Uterus (tissue), 4 donors: ENCODE measurements at places on chromosomes 13 and 19. TPM values are rescaled to one million over a fixed set of nuclear protein-coding genes. Genes with fewer than 3 reads are reported as not detected.

- no peak for DNase-seq
Measured at GRCh38 chr13:80555796-80556678, 215.1 kb upstream of the SPRY2 start.

DNA sequence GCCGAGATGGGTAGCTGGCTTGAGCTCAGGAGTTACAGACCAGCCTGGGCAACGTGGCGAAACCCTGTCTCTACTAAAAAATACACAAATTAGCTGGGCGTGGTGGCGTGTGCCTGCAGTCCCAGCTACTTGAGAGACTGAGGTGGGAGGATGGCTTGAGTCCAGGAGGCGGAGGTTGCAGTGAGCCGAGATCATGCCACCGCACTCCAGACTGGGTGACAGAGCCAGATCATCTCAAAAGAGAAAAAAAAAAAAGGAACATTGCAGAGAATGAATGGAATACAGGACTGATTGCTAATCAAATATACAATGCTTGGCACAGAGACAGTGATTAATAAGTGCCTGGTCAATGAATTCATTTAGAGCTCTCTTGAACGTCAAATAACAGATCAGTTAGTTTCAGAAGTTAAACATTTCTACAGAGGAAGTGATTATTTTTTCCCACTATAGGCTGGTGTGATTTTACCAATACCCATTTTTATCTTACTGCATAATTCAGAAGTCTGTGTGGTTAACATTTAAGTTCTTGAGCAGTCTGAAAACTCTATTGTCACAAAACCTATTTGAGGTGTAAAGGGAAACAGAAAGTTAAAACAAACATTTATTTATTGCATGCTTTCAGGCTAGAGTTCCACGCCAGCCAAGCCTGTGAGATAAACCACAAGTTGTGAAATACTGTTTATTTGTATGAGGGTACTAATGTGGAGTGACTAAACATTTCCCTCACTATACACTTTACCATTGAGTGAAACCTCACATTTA lies 7.7 kb upstream of the TBC1D4 start:
- no peak for DNase-seq

- DNase-seq: no peak
Measured at GRCh38 chr19:50311723-50312635, 17.2 kb downstream of the KCNC3 start.

Gene NCAN
- not detected for total RNA-seq

DNA sequence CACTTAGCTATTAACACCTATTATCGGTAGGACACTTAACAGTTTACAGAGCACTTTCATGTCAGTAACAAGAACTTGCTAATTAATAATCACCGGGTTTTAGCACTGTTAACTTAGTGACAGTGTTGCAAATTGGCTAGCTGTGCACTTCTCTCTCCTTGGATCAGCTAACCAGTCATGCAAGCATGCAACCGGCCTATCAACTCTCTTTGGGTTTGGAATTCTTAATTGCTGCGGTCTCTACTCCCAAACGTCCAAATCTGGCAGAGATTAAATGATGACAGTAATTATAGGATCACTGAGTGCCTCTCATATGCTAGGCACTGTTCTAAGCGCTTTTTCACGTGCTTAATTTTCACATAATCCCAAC lies 1.2 kb downstream of the EPS15L1 start:
- DNase-seq: no peak

- DNase-seq: no peak
Measured at GRCh38 chr19:478236-478903, 17.5 kb upstream of the SHC2 start.

- DNase-seq: peak; percentile 91
Measured at GRCh38 chr19:53192771-53193534, at the start of gene ZNF665. Gene ZNF665, minus strand, starts transcription at chr19:53193358. Its CDS starts 10,460 bp downstream, at chr19:53182898.

DNA sequence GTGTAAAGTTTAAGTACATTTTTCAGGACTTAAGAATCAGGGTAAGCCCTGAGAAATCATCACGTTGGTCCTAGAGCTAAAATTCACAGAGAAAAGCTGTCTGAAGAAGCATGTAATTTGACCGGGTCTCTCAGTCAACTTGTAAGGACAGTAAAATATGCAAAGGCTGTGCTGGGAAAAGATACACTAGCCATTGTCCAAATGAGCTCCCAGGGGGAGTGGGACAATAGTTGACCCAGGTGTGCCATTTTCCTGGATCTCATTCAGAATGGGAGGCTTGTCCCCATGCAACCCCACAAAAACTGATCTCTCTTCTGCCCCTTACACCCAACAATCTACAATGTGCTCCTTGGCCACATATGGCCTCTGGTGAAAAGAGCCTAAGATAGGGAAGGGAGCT lies 437.9 kb downstream of the KLF12 start:
- DNase-seq: no peak

Gene PTH2
- total RNA-seq: not detected

- DNase-seq: no peak
Measured at GRCh38 chr19:1016647-1017114, 4.2 kb downstream of the TMEM259 start.

GRCh38 chr13:98675066-98675465 lies 77.4 kb downstream of the SLC15A1 start:
- no peak for DNase-seq

Gene ATXN8OS
- total RNA-seq: not detected

DNA sequence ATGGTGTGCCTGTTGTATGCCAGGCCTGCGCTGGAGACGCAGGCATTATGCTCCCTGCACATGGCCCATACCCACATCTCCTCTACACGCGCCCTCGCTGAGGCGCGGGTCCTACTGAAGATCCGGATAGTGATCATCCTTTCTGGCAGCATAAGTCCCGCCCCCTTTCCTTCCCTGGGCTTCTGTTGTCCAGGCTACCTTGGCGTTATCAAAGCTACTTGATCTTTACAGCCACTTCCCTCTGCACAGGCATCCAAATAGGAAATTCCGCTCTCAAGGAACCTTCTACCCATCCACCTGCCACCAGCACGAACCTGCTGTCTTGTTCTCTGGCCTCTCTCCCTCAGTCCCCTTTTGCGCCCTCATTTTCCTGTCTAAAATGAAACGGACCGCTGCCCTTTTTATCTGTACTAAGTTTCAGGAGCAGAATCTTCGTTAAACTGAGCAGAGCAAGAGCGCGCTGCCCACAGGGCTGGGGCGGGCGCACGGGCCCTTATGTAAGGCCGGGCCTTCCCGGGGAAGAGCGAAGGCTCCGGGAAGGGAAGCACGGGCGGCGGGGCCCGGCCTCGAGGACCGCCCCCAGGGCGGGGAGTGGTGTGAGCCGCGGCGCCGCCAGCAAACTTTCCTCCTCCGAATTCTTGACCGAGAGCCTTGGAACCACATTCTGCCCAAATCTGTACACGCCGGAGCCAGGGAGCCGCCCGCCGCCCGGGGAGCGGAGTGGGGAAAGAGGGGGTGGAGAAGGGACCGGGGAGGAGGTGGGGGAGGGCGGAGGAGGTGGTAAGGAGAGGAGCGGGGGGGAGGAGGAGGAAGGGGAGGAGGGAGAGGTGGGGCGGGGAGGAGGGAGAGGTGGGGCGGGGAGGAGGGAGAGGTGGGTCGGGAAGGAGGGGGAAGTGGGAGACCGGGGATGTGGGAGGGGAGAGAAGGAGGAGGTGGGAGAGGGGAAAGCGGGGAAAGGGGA lies 920 bp upstream of the UBE2L5 start:
- DNase-seq: peak; percentile 93

- DNase-seq: no peak
Measured at GRCh38 chr13:98598043-98598442, 21.1 kb upstream of the STK24 start.

DNA sequence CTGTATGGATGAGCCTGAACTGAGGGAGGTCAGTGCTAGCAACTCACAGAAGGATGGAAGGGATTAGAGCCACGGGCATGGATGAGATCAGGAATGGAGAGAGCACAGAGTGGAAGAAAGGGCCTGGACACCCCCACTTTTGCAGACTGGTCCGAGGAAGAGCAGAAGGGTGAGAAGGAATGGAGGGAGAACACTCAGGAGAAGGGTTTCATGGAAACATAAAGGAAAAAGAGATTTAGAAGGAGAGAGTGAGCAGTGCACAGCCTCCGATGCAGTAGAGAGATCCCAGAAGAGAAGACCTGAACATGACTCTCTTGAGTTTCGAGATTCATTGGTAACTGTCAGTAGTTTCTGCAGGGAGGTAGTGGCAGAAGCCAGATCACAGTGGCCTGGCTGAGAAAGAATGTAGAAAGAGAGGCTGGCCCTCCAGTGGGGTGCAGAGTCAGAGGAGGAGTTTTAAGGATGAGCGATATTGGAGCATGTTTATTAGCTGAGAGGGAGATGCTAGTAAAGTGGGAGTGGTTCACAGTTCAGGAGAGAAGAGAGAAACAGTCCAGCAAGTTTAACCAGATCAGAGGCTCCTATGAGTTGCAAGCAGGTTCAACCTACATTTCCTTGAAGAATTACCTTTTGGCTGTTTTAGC lies 108.9 kb downstream of the ZAR1L start:
- no peak for DNase-seq

DNA sequence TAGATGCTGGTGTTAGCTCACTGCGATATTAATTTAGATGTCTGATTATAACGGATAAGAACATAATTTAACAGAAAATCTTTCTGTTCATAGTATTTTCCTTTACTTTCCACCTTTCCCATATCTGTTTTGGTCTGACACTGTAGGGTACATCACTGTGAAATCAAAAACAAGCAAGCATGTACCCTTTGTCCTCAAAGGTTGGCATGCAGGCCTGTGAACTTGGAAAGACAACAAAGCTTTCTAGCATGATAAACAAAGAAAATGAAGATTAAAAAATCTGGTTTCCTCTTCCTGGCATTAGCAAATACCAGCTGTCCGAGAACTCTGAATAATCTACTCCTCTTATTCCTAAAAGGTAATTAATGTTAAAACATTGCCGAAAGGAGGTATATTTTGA lies 31.6 kb downstream of the THSD1 start:
- DNase-seq: no peak

- DNase-seq: no peak
Measured at GRCh38 chr19:39236527-39236926, 8.3 kb downstream of the IFNL3 start.

- no peak for DNase-seq
Measured at GRCh38 chr19:49738268-49738667, 24.8 kb downstream of the TSKS start.

GRCh38 chr19:1513499-1514294 lies 878 bp upstream of the ADAMTSL5 start:
- DNase-seq: peak; percentile 42

DNA sequence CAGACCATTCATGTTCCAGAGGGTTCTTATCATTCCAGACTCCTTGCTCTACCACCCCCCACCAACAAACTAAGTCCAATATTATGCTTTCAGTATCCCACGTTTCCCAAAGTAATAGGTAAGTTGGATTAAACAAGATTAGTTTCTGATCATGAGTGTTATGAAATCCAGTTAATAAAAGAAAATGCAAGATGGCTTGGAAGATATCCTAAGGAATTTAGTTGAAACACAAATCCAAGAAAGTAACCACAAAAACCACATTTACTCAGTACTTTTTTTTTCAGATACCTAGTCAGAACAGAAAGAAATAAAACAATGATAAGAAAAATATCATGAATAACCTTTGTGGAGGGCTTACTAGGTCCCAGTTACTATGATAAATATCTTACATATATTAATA lies 119.4 kb upstream of the MIR17HG start:
- no peak for DNase-seq

DNA sequence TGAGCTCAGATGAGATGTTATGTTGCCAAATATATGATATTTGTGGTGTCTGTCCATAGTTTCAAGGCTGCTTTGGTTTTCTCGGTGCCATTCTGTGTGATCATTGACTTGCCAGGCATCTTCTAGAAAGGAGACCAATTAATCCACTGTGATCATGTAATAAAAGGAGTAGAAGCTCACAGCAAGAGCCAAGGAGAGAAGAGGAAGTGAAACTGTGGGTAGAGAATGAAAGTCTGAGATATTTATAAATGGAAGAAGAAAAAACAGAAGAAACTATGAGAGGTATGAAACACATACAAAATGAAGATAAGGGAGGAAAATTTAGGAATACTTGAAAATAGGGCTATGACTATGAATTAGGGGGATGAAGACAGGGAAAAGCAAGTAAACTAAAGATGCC lies 11.1 kb upstream of the ZNF613 start:
- no peak for DNase-seq

GRCh38 chr13:37357548-37357947 lies 241.0 kb downstream of the POSTN start:
- DNase-seq: no peak

Gene TPTE2
- 0.43 TPM for total RNA-seq

Gene ZNF442
- 15.4 TPM for total RNA-seq

DNA sequence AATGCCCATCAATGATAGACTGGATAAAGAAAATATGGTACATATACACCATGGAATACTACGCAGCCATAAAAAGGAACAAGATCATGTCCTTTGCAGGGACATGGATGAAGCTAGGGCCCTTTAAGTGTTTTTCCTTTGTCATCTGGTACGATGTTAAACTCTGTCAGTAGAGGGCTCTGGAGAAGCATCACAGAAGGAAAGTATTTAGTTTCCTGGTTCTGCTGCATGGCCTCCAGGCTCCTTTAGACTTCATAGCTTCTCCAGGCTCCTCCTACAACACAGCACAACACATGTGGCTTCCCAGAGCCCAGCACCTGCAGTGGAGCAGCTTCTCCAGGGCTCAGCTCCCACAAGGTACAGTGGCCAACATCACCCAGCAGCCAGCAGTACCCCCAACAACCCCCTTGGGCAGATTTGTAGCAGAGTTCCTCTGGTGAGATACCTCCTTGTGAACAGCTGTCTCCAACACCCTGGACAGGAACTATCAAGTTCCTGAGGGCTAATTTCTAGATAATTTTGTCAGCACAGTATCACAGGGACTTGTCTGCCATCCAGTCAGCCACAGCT lies 63.4 kb downstream of the KCTD12 start:
- no peak for DNase-seq

- DNase-seq: no peak
Measured at GRCh38 chr19:42229301-42229854, 9.3 kb downstream of the ZNF526 start.

DNA sequence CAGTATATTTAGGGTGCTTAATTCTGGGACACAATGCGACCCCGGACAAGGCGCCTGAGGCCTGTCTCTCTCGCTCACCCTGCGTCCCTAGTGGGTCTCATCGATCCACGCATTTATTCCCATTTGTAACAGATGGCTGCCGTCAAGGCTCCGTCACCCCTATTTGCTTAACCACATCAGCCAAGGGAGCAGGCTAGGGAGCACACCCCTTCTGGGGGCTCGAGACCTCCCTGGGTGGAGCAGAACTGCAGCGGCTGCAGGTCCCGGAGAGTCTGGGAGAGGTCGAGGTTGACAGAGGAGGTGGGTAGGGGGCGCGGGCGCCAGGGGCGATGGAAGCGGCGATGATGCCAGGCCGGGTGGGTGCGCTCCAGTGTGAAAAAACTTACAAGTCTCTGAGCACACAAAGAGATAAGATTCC lies 507 bp downstream of the ALG5 start:
- DNase-seq: peak; percentile 32

- no peak for DNase-seq
Measured at GRCh38 chr13:36029166-36029565, 102.0 kb downstream of the DCLK1 start.

GRCh38 chr19:44848812-44849447 lies 2.8 kb downstream of the NECTIN2 start:
- DNase-seq: no peak

Gene PLK5
- not detected for total RNA-seq

GRCh38 chr13:113630804-113631203 lies 27.2 kb downstream of the ATP4B start:
- no peak for DNase-seq

Gene TEX101
- not detected for total RNA-seq

Gene EDNRB
- 14.9 TPM for total RNA-seq

- peak; percentile 80 for DNase-seq
Measured at GRCh38 chr13:34941835-34942731, at the start of gene NBEA. Gene NBEA, plus strand, starts transcription at chr13:34942270. Its CDS starts 551 bp downstream, at chr13:34942821.
